NCI-H1930 (cell line): ENCODE measurements at places on chromosomes 4 and X.

DNA sequence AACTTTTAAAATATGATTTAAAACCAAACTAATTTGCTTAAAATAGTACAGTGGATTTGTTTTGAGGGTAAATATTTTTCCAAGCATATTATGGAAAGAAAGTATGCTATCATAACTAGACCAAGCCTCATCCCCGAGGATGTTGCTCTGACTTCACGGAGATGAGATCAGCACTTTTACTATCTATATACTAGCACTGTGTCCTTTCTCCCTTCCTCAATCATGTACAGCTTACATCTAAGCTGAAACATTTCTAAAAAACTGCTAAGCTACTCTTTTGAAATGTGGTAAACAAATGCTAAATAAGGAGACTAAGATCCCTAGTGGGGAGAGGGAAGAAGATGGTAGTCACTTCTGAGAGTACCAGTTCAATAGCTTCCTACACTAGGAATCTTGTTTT lies 23.8 kb downstream of the AMMECR1 start:
- no peak for DNase-seq

DNA sequence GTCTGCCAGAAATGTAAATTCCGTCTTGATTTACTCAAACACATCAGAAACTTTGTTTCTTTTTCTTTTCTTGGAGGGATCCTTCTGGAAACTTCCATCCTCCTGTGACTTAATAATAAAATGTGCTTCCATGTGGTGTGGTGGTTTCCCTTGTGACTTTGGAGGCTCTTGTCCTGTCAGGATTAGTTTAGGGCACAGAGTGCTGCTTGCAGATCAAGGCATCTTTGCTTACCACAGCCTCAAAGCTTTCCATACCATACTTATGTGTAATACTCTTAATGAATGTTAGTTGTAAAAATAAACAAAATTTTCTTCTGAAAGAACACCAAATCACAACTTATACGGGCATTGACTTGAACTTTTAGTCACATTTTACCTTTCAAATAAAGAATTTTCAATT lies 27.4 kb downstream of the GBA3 start:
- DNase-seq, result no peak

DNA sequence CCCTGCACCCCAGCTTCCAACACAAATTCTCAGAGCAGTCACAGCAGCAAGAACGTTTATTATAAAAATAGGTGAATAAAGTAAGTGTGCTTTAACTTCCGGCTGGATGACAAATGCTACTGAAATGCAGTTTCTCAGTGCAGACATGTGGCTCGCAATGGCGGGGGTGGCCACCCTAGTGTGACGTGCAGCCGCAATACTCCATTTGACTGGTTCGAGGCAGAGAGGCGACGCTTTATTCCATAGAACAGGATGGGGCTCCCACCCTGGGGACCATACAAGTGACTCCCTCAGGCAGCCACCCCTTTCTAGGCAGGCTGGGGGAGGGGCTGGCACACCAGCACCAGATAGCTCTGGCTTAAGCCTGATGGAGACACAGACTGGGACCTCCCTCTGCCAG lies 14.5 kb downstream of the TNIP2 start:
- no peak for DNase-seq

- no peak for DNase-seq
Measured at GRCh38 chr4:1544861-1545281, 138.6 kb upstream of the NKX1-1 start.

GRCh38 chr4:108725457-108725856 lies 37.4 kb downstream of the ETNPPL start:
- DNase-seq, result no peak

GRCh38 chr4:88738180-88738579 lies 40.6 kb upstream of the NAP1L5 start:
- no peak for DNase-seq

DNA sequence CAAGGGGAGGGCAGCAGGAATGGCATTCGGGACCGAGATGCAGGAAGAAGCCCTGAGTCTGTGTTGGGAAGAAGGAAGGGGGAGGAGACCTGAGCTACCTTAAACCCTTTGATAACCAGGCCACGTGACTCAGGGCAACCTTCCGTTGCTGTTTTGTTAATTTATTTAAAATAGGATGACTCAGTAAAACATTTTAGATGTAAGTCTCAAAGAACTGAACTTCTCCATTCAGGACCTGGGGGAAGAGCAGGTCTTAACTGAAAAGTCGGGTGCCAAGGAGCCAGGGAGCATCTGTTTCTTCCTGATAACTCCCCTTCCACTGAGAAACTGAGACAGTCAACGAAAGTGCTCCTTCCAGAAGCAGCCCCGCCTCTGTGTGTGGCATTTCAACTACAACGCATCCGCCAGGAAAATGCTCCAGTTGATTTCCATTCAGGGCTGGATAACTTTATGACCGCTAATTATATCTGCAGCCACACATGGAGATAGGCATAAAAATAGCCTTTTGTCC lies 88.0 kb downstream of the IRF2 start:
- DNase-seq, result no peak

DNA sequence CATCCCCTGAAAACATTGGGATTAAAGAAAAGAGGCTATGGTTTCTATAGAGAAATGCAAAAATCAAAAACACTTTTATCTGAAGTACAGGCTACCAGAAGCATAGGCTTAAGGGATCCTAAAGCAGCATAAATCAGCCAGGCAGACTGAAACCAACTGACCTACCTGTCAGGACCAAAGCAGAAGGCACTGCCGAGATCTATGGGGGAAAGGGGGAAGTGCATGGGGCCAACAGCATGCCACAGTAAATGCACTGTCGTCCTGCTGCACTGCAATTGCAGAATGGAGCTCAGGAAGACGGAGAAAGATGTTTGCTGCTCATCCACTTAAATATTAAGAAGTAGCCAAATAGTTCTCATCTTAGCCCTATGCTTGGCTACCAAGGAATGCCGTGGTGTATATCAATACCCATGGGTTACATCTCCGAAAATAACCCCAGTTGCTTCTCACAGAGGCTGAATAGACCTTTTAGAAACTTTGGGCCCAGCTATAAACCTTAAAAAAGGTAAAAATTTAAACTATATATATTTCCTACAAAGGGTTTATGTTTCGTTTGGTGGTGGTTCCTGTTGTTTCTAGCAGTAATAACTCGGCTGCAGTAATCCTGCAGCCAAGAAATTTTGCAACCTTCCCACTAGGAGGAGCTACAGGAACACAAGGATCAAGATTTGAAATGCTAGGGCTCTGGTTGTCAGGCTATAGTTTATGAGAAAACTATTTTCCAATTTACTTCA lies 312.2 kb upstream of the DIAPH2 start:
- peak; percentile 3 for DNase-seq

GRCh38 chr4:66885501-66886165 lies 659.7 kb downstream of the CENPC start:
- DNase-seq, result no peak

DNA sequence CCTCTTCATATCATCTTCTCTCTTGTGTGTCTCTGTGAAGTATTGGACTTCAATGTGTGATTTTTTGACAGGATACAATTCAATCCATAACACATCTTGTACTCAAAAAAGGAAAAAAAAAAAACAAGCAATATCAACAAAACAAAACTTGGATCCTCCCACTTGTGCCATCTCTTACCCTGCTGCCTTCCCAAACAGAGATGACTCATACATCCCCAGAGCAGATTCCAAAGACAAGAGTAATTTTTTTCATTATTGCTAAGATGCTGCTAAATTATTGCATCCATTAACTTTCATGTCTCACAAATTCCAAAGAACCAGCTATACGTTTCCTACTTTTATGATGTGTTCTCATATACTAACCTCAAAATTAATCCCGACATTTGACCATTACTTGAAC lies 479.2 kb downstream of the GBA3 start:
- no peak for DNase-seq

GRCh38 chr4:48085821-48086589 lies 48.0 kb downstream of the TXK start:
- no peak for DNase-seq

DNA sequence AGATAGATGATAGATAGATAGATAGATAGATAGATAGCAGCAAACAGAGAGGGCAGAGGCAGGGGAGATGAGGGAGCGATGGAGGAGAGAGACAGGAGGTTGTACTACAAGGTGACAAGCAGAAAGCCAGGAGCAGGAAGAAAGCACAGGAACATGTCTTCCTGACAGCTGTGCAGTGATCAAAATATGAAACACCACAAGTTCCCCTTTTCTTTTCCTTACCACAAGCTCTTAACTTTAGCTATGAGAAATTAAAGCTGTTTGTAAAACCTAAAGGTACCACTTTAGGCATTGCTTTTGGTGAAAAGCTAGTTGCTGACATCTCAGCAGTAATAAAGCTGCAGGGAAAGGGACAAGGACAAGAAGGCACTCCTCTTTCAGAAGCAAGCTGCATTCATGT lies 9.1 kb upstream of the MAGED4B start:
- DNase-seq, result no peak

DNA sequence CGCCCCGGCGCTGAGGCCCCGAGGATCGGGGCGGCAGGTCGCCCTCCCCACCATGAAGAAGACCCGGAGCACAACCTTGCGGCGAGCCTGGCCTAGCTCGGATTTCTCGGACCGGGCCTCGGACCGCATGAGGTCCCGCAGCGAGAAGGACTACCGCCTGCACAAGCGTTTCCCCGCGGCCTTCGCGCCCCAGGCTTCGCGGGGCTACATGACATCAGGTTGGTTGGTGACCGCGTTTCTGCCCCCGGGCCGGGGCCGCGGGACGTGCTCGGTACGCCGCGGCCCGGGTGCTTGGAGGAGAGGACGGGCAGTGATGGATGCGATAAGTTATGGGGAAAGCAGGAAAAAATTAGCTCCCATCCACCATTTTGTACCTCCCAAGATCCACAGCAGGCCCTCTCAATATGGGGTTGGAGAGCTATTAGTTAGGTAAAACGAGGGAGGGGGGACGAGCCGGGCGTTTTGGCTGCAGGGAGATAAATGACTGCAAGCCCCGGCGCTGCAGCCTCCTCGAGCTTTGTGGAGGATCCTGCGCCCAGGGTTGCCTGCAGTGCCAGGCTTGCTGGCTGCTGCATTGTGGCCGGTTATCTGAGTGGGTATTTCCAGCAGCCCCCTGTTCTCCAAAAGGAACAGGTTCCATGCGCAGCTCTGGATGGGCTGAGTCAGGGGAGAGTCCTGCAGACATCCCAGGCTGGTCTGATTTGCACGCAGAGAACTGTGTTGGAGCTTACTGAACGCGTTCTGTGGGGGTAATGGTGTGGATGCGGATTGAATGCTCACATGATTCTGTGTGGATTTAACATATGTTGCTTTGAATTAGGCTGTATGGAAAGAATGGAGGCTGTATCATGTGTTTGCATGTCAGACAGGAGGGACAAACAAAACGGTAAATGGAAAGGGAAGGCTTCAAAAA lies 1.9 kb downstream of the STOX2 start:
- DNase-seq, result no peak

DNA sequence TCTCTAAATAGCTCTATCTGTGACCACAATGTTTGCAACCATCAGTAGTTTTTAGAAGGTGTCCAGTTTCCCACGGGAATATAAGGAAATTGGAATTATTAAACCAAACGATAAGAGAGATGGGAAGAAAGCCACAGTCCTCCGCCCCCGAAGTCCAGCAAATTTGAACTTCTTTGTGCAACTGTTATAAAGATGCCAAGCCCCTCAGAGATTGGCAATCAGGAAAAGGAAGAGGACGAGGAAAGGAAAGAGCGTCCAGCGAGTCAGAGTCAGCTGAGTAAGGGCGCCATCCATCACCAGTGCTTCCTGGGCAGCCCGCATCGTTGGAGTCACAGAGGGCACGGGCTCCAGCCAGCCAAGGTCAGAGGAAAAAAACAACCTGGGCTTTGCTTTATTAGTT lies 35.7 kb downstream of the LDB2 start:
- no peak for DNase-seq

- DNase-seq, result peak; percentile 32
Measured at GRCh38 chrX:154457491-154458115, 478 bp upstream of the PLXNA3 start.

- no peak for DNase-seq
Measured at GRCh38 chrX:3450881-3451570, 104.6 kb upstream of the MXRA5 start.

GRCh38 chr4:107793996-107794395 lies 30.7 kb upstream of the SGMS2 start:
- DNase-seq, result no peak

GRCh38 chr4:185504098-185505047 lies 30.9 kb downstream of the PDLIM3 start:
- no peak for DNase-seq

DNA sequence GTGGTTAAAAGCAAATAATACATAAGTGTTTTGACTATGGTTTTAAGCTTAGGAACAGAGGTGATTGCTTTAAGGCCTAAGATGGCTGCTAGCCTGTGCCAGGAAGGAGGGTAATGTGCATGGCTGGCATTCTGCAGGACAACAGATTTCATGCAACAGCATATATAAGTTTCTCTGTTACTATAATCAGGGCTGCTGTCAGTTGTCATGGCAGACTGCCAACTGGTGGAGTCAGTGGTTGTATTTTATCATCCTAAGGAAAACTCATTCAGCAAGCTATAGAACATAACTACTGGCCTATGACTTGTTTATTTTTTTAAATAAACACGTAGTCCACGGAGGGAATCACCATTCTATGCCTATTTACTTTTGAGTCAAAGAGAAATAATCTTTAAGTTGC lies 77.7 kb upstream of the DCAF8L1 start:
- no peak for DNase-seq

DNA sequence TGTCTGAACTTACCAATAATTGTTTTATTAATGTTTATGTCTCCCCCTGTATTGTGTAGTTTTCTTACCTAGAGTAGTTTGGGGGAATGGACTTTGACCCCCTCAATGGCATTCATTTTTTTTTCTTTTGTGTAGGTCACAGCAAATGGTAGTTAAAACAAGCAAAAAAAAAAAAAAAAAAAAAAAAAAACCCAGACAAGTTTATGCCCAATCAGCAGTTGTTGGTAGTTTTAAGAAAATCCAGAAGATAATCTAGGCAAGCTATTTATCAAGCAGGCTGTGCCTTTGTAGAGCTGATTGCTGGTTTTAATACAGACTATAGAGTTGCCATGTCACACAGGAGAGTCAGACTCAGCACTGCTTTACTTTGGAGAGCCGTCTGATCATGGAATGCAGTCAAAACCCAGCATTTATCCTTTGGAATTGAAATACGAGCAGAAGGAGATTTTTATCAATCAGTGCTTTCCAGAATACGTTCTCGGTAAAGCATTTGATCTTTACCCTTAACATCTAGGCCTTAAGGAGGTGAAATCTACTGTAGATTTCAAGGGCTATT lies 16.6 kb downstream of the DCUN1D4 start:
- no peak for DNase-seq

- no peak for DNase-seq
Measured at GRCh38 chr4:2944586-2945526, 18.4 kb downstream of the NOP14 start.

GRCh38 chr4:168574581-168575295 lies 77.9 kb downstream of the PALLD start:
- DNase-seq, result no peak

DNA sequence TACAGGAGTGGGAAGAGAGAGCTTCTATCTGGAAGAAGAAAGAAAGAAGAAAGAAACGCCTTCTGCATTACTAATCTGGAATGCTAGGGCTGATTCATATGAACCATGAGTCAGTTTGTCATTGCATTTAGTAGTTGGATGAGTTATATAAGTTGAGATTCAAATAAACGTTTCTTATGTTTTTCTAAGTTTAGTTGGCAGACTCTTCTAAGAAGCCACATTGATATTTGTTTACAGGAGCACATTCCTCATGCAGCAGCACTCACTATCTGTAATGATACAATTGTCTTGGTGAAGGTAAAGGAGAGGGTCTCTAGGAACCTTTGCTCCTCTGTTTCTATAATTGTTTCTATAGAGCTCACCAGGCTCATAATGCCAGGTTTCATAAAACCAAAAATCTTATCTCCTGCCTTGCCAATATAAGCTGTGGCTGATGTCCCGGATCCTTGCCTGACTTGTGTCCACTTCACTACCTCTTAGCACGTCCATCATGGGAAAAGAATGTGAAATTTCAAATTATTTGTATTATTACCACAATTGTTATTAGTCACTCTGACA lies 39.5 kb downstream of the HOPX start:
- DNase-seq, result no peak
